Right renal pelvis (tissue), 4 donors: ENCODE measurements at places on chromosomes 3 and 15. TPM values are rescaled to one million over a fixed set of nuclear protein-coding genes. Genes with fewer than 3 reads are reported as not detected.

Gene VWA5B2
- 0.80 TPM for polyA plus RNA-seq

Gene LINGO1
- 16.8 TPM for polyA plus RNA-seq

Gene SLC7A14
- 2.6 TPM for polyA plus RNA-seq

DNA sequence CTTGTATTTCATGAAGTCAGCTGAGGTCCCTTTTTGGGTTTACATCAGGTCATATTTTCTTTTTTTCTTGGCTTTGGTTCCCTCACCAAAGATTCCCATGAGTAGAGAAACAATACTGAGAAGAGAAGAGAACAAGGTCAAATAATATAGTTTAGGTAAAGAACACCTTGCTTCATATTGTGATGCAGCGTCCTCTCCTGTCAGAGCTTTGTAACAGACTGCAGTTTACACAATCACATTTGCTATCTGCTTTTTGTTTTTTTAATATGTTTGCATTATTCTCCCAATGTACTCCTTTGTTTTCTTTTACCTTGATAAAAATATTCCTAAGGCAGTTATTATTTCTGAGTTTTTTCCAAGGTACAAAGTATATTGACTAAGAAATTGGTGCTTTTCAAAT lies 283.2 kb downstream of the SHOX2 start:
- DNase-seq: no peak

- no peak for DNase-seq
These were observed 10.8 kb upstream of the SLC6A20 start for GRCh38 chr3:45807133-45807532.

- DNase-seq: no peak
These were observed 58.1 kb downstream of the CLASP2 start for GRCh38 chr3:33659856-33660434.

- no peak for DNase-seq
These were observed 95.4 kb upstream of the CCDC80 start for GRCh38 chr3:112736386-112736785.

DNA sequence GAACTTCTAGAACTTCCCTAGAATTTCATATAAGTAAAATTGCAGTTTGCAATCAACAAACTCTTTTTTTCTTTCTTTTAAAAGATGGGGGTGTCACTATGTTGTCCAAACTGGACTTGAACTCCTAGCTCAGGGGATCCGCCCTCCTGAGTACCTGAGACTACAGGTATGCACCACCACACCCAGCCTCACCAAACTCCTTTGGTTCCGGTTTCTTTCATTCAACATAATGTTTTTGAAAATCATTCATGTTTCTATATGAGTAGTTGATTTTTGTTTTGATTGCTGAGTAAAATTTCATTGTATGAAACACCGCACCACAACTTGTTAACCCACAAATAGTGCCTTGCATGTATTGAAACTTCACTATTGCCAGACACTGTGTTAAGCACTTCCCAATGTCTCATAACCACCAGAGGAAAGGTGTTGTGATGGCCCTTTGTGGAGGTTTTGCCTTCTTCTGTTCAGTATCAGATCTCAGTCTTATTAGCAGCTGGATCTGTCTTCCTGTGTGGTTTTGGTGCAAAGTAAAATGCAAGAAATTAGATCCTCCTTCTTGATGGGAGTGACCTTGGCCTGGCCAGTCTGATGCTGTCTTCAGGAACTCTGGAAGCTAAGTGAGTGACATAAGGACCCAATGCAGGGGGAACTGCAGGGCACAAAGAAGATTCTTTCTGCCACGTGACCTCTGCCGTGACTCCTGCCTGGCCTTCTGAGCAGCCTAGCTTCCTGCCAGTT lies 78.8 kb upstream of the UBE2E1 start:
- no peak for DNase-seq

- DNase-seq: no peak
These were observed 79.4 kb upstream of the CADPS start for GRCh38 chr3:62954580-62954979.

DNA sequence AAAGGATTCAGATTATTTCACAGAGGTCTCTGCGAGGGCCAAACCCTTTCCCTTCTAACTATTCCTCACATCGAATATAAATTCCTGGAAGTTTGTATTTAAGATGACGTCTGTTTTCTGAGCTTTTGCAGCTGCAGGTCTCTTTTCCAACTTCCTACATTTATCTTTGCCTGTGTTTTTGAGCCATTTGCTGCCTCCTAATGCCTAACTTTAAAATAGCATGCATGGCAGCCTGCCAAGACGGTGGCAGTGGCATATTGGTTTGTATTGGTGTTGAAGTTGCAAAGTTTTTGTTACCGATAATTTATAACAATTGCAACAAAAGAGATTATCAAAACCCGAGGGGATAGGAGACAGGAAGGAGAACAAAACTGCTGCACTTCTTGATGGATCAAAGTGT lies 187.1 kb upstream of the DNAJC19 start:
- peak; percentile 36 for DNase-seq

DNA sequence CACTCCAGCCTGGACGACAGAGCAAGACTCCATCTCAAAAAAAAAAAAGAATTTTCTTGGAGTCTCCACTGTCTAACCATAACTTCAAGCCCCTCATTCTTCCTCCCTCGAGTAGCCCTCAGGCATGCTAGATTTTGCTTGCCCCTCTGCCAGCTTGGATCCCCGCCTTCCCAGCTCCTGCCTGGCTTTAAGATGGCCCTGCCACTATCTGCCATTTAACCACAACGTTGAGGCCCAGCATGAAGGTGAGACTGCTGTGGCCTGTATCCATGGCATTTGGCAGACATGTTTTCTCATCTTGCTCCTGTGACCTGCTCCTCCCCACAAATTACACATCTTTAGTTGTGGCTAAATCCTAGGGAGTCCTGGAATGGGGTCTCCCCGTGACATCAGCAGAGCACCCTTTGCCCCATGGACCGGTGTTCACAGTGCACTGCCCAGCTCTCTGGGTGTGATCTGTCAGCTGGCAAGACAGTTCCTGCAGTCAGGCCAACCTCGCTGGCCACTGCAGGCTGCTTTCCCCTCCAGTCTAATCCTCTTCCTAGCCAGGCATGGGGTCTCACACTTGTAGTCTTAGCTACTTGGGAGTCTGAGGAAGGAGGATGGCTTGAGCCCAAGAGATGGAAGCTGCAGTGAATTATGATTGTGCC lies 10.4 kb downstream of the VPS18 start:
- DNase-seq: no peak
